ENCODE measurements at places on chromosomes 6 and 20.
A peak's percentile ranks its signal among the peaks of the same experiment; 100 is the strongest.

DNA sequence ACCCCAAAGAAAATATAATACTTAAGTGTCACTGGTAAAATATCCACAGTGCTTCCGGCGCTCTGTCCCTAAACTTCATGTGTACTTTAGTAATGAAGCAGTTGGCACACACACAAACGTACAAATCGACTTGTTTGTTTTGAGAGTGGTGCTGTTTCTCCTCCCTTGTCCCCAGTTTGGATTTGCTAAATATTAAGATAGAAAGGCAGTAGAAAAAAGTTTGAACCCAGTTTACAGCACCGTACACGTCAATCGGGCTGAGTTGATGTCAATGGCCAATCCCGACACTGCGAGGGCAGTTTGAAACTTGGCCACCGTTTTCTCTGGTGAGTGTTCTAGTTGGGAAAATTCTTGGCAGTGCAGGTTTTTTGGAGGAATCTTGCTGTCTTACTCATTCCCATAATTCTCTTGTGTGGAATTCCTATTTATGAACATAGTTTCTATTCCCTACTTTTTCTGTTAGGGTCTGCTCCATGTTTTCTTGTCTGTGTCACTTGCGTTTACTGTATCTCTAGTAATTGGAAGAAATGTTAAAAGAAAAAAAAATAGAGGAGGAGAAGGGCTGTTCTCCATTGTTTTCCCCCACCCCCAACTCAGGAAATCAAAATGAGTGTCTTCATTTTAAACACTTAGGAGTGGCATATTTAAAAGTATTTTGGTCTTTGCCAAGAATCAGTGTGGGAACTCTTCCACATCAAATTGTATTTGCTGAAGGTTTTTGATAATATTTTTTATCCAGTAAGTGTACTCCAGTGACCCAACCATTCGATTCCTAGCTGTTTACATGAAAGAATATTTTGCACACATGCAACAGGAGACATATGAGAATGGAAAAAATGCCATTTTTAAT is 72.3 kb downstream of the OR2B2 start:
- peak; percentile 66 for DNase-seq

DNA sequence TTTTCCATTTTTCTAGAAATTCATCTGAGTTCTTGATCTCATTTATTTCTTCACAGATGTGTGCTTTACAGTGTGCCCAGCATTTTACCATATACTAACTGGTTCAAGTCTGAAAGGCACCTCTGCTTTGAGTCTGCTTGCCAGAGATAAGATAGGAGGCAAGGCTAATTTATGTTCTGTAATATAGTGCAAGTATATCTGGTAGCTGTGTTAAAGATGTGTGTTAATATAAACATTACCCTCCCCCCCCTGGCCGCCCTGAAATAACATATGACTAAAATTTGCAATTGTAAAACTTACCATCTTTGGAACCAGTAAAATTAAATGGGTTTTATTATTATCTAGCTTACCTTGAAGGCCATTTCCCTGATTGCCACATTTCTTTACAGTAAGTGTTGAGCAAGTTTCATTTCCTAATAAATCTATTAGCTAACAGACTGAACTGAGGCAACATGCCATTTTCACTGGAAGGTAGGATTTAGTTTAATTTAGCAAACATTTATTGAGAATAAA is 2.7 kb downstream of the FBXO9 start:
- no peak for DNase-seq

GRCh38 chr20:12072954-12073264 is 155.2 kb downstream of the BTBD3 start:
- DNase-seq = no peak

DNA sequence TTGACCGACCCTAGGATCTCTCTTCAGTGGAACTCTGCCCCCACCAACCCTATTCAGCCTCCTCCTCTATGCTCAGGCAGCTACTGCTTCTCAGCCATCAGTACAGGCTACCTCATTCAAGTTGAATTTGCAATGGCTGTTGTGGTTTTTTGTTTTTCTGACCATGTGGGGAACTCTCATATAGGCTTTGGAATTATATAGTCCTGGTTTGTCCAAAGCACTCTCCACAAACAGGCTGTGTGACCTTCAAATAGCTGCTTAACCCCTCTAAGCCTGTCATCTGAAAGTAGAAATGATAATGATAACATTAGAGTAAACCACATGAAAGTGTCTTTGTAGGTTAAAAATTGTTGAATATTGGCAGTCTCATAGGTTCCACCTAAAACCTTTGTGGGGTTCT is 80.3 kb downstream of the UNC5CL start:
- DNase-seq = no peak

GRCh38 chr6:109631403-109631802 is 59.6 kb downstream of the AK9 start:
- no peak for DNase-seq

- DNase-seq = no peak
These were observed 2.4 kb upstream of the DEFB114 start for GRCh38 chr6:49966334-49966733.

GRCh38 chr6:51778666-51779065 is 308.7 kb downstream of the PKHD1 start:
- DNase-seq = no peak

GRCh38 chr20:44384423-44385027 is 29.0 kb downstream of the HNF4A start:
- DNase-seq = peak; percentile 66

- peak; percentile 73 for DNase-seq
These were observed 49.6 kb upstream of the PTPRK start for GRCh38 chr6:128569732-128570679.

- DNase-seq = no peak
These were observed 601.2 kb upstream of the ARID1B start for GRCh38 chr6:156175971-156176421.

GRCh38 chr6:82958551-82958950 is 107.1 kb downstream of the UBE3D start:
- DNase-seq = no peak

- no peak for DNase-seq
These were observed 236.9 kb downstream of the PRL start for GRCh38 chr6:22059946-22060345.

DNA sequence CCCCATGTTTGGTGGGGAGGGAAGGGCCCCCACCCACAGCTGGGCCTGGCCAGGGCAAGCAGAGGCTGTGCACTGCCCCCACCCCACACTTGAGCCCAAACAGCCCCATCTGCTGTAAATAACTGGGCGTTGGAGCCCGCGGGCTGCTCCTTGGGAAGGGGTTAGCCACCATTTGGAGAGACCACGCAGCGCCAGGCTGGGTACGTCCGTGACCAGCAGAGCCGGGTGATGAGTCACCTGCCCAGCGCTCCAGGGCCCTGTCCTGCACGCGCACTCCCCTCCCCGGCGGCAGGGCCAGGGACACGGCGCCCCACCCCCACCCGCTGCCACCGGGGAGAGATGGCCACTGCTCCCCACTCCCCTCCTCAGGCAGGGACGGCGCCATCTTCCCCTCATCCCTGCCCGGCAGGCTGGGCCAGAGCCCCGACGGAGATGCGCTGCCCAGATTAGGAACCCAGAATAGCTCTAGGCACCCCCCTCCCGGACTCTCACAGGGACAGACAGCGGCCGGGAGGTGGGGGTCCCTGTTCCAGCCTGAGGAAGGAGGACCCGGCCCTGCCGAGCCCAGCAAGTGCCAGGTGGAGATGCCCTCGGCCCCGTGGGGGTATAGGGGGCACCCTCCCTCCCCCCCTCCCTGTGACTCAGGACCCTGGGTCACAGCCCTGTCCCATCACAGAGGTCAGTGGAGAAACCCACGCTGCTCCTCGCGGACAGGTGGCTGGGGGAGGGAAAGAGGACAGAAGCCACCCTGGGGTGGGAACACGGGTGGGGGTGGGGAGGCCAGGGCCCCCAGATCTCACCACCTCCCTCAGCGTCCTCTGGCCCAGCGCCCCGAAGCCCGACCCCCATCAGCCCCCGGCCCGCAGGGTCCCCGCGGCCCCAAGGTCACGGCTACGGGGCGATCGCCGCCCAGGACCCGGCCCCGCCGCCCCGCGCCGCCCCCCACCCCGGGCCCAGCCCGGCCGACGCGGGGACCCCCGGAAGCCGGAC is 642 bp downstream of the EEF1A2 start:
- DNase-seq = peak; percentile 66

DNA sequence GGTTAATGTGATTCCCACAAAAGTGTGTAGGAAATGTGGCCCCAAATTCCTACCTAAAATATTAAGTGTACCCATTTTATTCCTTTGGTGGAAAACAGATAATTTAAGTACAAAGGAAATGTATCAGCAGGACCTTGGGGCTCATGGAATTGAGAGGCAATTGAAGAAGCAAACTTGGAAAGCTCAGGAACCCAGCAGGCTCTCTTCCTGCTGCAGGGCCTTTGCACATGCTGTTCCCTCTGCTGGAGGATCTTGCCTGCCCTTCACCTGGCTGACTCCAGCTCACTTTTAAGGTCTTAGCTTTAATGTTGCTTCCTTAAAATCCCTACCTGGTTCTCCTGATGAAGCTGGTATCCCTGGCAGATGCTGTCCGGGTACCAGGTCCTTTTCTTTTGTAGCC is 9.8 kb upstream of the BLCAP start:
- DNase-seq = no peak

GRCh38 chr20:18001131-18001921 is 32.5 kb downstream of the MGME1 start:
- peak; percentile 75 for DNase-seq

DNA sequence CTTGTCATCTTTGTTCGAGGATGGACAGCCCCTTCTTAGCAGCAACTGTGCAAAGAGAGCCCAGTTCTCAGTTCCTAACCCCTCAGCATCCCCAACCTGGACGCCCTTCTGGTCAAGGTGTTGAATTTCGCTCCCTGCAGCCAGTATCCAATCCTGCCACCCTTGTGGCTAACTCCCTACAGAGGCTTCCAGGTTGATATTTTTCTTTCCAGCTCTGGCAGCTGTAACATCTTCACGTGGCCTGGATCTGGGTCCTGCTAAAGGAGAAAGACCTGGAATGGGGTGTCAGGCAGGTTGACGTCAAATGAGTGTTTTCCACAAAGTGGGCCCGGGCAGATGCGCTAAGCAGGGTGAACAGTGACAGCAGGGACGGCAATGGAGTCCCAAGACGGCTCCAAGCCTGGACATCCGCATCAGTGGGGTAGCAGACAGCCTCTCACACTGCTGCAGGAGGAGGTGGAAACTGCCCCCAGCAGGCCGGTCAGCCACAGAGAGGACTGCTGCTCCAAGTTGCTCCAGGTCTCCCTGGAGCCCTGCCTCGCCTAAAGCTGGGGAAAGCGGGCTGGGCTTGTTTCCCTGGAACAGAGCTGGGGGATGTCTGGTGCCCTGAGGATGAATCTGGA is 1.0 kb upstream of the YTHDF1 start:
- no peak for DNase-seq
